ENCODE measurements at places on chromosomes 16 and 17.

GRCh38 chr17:60077672-60078519 lies 825 bp downstream of the HEATR6 start:
- ATAC-seq, result peak; percentile 31

DNA sequence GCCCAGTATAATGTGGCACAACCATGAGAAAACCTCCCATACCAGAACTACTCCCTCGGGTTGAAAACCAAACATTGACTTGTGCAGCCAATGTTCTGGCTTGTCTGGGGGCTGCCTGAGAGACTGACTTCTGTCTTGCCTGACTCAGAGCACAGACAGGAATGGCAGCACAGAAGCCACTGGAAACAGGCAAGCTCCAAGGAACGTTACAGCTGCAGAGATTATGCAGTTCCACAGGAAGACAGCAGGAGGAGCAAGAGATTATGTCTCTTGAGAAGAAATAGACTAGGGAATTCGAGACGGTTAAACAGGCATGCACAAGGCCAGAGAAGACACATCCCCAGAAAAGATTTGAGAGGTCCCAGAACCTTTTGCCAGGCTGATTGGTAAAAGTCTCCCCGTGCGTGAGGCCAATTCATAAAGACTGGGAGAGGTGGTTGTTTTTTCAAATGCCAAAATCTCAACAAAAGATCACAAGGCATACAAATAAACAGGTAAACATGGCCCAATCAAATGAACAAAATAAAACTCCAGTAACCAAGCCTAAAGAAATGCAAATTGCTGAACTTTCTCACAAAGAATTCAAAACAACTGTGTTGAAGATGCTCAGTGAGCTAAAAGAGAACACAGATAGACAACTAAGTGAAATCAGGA lies 90.6 kb upstream of the CDH5 start:
- peak; percentile 81 for ATAC-seq

DNA sequence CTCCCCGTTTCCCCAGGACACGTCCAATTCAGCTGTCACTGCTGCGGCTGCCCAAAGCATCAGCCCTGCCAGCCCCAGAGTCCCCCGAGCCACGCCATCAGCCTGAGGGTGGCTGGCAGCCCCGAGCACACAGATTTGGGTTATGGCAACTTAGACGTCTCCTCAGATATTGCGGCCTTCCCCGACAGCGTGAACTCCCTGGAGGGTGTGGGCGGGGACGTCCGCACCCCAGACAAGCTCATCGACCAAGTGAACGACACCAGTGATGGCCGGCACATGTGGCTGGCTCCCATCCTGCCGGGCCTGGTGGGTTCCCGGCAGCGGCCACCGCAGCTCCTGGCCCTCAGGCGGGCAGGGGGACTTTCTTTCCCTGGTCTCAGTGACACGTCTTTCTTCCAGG lies 224.8 kb downstream of the KATNIP start:
- ATAC-seq, result no peak

DNA sequence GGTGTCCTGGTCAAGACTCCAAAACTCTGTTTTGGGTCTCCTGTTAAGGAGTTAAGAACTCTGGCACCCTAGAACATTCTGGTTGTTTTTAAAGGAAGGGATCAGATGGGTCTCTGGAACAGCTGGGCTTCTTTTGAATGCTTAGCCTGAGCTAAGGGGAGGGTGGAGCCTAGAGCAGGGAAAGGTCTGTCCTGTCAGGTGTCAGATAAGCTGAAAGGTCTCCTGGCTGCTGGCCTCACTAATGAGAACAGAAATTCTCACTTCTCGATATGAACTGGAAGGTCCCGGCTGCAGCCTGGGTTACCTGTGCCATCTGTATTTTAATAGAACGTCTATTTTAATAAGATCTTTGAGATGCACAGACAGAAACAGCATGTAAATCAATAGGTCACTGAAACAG lies 69.0 kb downstream of the RAP1GAP2 start:
- no peak for ATAC-seq

DNA sequence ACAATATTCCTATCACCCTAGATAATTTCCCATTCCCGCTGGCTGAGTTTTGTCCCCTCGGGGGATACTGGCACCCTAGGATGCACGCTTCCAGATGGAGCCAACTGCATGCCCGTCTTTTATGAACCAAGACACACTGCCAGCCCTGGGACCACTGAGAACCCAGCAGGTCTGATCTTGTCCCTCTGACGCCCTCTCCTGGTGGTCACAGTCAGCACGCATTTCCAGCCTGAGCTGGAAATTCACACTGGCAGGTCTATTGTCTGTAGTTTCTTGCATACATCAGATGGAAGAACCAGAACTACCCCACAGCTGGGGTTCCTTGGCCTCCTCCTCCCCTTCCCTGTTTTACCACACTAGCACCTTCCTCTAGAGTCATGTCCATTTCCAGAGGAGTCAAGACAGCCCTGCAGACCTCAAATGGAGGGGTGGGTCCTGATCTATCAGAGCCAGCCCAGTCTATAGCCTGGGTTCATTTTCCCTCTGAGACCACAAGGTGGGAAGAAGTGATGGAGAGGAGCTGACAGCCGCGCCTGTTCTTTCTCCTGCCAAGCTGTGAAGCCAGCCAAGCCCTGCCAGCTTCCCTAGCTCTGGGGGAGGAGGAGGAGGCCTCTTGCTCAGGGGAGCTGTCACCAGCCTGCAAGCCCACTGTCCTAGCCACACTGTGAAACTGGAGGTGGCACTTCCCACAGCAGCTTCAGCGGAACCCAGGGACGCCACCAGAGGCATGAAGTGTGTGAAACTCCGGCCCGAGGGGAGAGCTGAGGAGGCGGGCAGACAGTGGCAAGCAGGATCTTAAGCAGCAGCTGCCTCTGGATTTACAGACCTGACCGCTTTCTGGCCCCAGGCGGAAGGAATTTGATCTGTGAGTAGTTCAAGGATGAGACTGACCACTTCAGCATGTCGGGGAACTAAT lies 29.3 kb downstream of the MXRA7 start:
- peak; percentile 94 for ATAC-seq

DNA sequence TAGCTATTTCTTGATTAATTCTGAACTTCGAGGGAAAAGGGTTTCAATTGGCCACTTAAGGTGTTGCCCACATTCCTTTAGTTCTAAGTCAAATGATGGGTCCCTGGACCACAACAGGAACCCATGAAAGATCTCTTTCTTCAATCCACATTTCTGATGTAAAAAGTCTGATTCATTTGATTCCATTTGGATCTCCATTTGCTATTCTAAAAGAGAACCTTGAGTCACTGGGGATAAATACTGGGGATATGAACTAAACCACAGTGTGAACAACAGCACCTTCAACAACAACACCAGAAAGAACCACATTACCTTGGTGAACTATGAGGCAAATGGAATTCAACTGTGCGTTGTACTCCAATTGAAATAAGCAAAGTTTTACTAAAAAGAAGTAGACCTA lies 108.9 kb upstream of the IRX5 start:
- ATAC-seq, result no peak

- ATAC-seq, result no peak
These were observed 48.3 kb downstream of the ZFHX3 start for GRCh38 chr16:72999541-73000019.

DNA sequence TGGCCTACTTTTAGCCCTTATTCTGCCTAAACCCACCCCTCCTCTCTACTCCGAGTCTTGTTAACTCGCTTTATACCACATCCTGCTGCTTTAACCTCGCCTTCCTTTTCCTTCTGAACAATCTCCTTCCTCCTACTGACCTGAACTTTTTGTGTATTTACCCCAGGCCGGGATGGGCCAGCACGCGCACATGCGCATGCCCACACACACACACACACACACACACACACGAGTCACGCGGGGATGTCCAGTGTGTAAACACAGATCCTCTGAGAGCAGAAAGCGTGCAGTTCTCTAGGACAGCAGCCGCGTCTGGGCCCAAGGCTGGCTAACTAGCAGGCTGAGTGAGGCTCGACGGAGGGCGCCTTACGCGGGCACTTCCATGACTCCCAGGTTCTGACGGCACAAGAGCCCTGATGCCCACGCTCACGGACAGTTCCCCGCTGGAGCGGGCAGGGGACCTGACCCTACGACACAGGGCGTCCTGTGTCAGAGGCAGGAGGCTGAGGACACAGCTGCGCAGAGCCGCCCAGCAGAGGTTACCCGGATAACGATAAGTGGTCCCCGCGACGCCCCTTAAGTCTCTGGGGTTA lies 610 bp downstream of the PIK3R5 start:
- no peak for ATAC-seq

DNA sequence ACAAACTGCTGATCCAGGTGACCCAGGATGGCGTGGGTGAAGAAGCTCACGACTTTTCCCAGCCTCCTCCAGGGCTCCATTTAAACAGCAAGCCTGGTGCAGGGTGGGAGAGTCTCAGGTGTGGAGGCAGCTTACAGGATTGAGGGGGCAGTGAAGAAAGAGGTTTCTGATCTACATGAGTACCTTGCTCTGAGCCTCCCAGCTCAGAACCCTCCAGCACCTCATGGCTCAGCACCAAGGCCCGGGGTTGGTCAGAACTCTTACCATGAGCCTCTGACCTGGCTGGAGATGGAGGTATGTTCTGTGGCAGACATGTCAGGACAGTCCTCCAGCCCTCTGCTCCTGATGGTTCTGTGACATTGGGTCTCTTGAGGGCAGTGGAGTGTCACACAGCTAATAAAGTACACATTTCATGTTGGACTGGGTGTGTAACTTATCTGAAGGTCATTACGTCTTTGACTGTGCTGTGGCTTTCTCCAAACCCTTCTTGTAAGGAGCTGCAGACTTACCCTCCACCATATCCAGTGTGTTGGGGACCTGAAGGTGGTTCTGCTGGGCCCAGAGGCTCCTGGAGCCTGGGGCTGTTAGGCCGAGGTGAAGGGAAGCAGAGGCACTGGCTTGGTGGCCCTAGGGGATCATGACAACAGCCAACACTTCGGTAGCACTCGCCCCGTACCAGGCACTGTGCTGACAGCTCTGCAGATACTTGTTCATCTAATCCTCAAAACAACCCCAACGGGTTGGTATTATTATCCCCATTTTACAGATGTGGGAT lies 3.8 kb upstream of the DCAF7 start:
- no peak for ATAC-seq

GRCh38 chr16:49482690-49483089 lies 109.1 kb downstream of the C16orf78 start:
- no peak for ATAC-seq
